ENCODE measurements at places on chromosomes 16 and 17.

DNA sequence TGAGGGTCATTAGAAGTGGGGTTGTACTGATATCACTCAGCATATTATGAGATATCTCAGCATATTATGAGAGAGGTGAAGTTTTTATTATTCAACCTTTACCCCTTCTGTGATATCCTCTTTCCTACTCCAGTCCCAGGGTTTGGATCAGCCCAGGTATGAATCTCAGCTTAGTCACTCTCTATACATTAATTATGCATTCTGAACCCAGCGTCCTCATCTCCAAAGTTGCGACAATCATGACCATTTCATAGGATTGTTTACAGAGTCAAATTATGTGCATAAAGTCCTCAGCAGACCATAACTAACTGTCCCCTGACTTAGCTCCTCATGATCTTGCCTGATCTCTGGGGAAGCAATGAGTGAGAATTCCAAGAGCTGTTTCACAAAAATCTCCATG is 20.5 kb upstream of the BLMH start:
- DNase-seq: no peak

- DNase-seq: no peak
These were observed 22.2 kb downstream of the NUP85 start for GRCh38 chr17:75227729-75228128.

GRCh38 chr17:68053231-68054013 is 17.9 kb downstream of the KPNA2 start:
- DNase-seq: peak; percentile 89

DNA sequence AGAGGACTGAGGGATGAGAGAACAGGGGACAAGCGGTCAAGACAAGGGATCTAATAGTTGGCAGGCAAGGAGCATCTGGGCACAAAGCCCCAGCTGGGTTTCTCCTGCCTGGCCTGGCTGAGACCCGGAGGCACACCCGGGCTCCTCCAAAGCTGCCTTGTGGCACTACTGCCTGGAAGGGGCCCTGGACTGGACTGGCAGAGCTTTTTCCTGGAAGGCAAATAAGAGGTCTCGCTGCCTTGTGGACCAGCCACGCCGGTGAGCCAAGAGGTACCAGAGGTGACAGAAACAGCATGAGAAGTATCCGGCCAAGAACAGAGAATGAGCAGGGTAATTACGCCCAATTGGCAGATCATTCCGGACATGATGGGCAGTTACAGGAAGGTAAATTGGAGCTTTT is 64.6 kb downstream of the GTF3C1 start:
- DNase-seq: no peak

- DNase-seq: peak; percentile 87
These were observed 5.6 kb upstream of the TUBG2 start for GRCh38 chr17:42653179-42654124.

DNA sequence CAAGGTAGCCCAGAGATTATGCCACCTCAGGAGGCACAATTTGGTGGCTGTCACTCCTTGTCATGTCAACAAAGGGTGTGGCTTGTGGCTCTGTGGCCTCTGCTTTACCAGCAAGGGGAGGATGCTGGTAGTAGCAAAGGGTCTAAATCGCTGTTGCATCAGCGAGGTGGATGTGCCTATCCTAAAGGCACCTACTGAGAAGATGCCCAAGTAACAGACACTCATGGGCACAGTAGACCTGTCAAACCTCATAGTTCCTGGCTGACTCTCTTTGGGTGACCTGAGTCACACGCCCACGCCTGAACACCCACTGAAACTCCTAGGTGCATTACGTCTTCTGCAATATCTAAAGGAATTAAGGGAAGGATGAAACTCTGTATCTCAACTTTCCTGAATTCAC is 139.5 kb downstream of the PRKCB start:
- DNase-seq: no peak

- DNase-seq: no peak
These were observed 24.2 kb downstream of the PLD6 start for GRCh38 chr17:17181666-17182597.

DNA sequence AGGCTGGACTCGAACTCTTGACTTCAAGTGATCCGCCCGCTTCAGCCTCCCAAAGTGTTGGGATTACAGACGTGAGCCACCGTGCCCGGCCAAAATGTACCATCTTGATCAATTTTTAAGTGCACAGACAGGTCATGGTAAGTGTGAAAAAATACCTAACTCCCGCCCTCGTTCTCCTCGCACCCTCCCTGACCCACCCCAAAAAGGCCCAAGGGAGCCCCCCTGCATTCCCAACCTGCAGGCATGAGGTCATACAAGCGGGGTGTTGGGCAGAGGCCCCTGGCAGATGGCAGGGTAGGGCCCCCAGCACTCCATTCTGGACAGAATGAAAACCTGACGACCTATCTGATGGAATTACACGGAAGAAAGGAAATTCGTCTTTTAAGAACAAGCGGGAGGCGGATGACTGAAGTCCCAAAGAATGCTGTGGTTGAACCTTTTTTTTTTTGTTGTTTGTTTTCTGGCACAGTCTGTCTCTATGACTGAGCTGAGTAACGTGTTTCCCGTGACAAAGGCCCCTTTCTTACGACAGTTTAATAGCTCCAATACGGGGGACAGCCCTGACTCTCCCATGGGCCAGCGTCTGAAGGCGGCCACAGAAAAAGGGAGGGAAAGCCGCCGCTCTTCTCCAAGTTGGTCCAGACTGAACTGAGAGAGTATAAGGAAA is 376.4 kb downstream of the SLC39A11 start:
- peak; percentile 92 for DNase-seq

- peak; percentile 90 for DNase-seq
These were observed 35.1 kb downstream of the IGF2BP1 start for GRCh38 chr17:49031965-49032928.

DNA sequence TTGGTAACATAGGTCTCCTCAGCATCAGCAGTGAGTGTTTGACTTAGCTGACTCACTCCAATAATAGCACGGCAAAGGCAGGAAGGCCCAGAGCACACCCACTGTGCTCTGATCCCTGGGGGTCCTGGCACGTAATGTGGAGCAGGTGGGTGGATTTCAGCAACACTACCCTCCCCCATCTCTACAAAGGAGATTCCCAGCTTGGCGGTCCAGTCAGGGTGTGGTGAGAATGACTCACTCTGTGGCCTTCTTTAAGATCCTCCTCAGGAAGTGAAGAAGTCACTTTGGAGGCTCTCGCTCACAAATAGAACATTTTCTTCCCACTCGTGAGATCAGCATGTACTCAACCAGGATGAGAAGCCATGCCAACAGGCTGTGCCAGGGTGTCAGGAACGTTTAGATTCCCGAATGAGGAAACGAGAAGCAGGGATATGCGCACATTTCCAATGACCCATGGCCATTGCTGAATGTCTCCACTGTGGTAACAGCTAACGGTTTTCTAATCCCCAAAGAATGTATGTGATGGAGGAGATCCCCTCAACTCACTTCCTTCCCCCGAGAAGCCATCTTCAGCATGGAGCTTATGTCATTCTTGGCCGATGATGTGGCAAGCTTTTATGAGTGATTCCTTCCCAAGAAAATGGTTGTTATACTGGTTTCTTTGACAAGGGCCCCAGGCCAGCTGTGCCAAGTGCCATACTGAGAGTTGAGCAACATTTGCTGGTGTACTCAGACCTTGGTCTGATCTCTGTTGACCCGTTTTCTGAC is 365.2 kb downstream of the C16orf95 start:
- DNase-seq: peak; percentile 86

GRCh38 chr16:7849841-7850240 is 517.2 kb downstream of the RBFOX1 start:
- no peak for DNase-seq

GRCh38 chr17:36008998-36009665 is 7.8 kb upstream of the CCL15 start:
- DNase-seq: no peak
